ENCODE measurements at places on chromosomes 7 and 10.

- DNase-seq: no peak
These were observed 564.5 kb upstream of the IGFBP3 start for GRCh38 chr7:46485481-46486065.

DNA sequence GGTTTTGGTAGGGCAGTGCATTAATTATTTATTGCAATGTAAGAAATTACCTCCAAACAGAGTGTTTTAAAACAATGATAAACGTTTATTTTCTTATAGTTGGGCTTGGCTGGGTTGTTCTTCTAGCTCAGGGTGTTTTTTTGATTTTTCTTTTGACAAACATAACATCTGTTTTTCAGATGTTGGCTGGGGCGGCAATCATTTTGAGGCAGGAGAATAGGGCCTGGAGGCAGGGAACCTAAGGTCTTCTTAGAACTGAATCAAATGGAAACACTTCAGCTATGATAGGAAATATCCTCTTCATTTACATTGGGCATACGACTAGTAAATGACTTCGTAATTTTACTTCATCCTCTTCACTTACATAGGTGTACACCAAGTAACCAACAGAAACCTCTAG is 47.4 kb upstream of the NAMPT start:
- DNase-seq: no peak

DNA sequence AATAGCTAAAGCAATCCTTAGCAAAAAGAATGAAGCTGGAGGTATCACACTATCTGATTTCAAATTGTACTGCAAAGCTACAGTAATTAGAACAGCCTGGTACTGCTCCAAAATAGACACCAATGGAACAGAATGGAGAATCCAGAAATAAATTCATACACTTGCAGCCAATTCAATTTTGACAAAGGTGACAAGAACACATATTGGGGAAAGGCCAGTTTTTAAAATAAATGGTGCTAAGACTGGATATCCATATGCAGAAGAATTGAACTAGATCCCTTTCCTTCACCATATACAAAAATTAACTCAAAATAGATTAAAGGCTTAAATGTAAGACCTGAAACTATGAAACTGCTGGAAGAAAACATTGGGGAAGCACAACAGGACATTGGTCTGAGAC is 748.5 kb downstream of the DNAJB9 start:
- no peak for DNase-seq

GRCh38 chr10:72016608-72017300 is 52.6 kb downstream of the CHST3 start:
- DNase-seq: no peak

GRCh38 chr7:47591089-47591654 is 9.3 kb upstream of the TNS3 start:
- no peak for DNase-seq

- no peak for DNase-seq
These were observed 73.2 kb downstream of the SRI start for GRCh38 chr7:88146616-88147015.

DNA sequence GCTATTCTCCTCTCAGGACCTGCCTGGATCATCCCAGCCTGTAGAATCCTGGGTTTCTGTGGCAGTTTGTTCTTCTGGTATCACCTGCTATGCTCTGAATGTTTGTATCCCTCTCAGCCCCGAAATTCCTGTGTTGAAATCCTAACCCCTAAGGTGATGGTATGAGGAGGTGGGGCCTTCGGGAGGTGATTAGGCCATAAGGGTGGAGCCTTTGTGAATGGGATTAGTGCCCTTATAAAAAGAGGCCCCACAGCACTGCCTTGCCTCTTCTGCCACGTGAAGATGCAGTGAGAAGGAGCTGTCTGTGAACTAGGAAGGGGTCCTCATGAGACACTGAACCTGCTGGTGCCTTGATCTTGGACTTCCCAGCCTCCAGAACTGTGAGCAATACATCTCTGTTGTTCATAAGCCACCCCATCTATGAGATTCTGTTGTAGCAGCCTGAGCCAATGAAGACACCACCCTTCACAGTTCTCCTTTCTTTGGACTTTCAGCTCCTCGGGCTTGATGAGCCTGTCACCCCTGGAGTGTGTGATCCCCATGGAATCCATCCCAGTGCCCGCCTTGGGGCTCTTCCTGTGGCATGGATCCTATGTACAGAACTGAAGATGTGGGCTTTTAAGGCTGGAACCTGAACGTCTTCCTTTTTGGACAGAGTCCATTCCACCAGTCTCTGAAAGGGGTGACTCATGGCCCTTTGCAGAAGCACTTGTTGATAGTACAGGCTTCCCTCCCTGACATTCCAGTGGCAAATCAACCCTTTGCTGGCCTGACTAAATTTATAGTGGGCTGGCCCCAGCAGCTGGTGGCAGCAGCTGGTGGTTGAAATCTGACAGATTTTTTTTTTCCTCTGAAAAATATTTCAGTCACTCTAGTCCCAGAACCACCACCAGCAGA is 138.0 kb downstream of the TACC2 start:
- no peak for DNase-seq

DNA sequence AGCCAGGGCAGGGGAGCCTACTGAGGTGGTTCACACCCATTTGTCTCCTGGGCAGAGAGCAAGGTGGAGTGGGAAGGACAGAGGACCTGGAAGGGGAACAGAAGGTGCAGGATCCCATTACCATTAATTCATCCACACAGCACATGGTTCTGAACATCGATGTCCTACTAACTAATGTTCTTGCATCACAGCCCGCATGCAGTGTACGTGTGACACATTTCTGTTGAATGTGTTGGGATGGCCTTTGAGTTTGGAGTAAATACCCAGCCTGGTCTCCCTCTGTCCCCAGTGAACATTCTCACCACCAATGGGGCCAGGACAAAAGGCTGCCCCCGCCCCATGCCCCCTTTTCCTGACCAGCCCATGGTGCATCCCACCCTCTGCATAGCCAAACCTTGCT is 46.3 kb downstream of the FAM241B start:
- DNase-seq: no peak

DNA sequence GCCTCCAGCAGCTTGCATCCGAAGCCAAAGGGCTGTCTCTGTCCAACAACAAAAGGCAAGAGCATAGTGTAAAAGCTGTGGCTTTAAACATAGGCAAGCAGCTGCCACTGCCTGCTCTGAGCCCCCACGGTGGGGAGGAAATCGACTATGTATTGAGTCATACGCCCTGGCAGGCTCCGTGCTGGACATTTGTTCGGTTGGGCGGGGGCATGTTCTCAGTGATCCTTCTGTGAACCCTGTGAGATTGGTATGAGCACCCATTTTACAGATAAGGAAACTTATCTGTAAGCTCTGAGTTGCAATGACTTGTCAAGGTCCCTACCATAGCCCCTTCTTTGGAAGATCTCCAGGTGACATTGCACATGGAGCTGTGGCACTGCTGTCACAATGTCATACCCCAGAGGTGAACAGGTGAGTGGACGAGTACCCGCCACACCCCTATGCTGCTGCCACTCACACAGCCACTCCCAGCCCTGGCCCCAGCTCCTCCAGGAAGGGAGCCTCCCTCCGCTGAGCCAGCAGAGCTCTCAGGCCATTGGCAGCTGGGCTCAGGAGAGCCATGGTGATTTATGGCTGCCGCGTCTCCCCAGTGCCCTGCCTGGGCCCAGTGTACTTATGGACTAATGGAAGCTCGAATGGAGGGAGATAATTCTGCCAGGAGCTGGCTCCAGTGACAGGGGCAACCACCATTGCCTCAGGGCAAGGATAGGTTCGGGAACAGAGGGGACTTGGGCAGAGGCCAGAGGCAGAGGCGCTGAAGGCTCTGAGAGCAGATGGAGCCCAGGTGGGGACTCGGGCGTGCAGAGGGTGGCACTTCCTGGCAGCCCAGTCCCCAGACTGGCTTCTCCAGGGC is 43.7 kb downstream of the UNC5B start:
- no peak for DNase-seq

- DNase-seq: no peak
These were observed 81.8 kb downstream of the SGMS1 start for GRCh38 chr10:50541921-50542320.

- DNase-seq: no peak
These were observed 122.9 kb downstream of the LYZL1 start for GRCh38 chr10:29411666-29412315.

DNA sequence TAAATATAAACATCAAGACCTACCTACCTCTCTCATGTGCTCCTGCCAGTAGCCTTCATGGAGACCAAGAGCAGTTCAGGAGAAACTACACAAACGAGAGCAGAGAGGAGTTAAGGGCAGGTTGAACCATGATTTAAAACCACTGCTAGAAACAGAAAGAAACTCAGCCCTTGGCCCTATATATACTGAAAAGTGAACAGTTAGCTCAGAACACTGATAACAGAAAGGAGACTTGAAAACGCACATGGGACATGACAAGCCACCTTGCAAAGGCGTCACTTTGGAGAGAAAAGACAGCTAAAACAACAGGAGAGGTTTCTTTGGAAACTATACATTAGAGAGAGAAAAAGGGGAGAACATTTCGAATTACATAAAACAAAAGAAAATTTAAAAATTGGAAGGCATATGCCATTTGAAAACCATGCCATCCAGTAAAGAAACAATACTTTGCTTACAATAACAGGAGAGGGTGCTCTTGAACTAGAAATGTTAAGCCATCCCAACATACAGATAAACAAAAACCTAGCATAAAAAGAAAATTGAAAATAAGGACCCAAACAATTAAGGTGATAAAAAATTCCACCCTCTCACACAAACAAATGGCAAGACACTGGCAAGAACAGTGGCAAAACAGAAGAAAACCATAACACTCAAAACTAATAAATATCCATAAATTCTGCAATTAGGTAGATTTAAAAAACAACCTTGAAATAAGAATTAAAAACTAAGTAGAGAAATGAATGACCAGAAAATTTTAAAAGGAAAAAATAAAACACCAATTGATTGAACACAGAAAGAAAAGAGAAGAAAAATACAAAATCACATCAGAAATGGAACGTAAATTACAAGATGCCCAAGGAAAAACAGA is 232.7 kb downstream of the IMMP2L start:
- no peak for DNase-seq

GRCh38 chr7:14626076-14626475 is 276.5 kb downstream of the DGKB start:
- DNase-seq: no peak

DNA sequence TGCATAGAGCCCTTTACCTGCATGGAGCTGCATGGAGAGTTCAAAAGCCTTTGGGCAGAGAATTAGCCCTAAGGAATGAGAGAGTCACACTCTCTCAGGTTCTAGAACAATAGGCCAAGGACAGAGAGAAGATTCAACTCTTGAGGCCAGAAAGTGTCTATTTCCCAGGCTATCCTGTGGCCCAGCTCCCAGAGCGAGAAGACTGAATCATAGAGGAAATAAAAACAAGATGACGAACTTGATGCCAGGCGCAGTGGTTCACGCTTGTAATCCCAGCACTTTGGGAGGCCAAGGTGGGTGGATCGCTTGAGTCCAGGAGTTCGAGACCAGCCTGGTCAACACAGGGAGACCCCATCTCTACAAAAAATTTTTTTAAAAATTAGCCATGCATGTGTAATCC is 18.3 kb upstream of the PODXL start:
- DNase-seq: no peak

DNA sequence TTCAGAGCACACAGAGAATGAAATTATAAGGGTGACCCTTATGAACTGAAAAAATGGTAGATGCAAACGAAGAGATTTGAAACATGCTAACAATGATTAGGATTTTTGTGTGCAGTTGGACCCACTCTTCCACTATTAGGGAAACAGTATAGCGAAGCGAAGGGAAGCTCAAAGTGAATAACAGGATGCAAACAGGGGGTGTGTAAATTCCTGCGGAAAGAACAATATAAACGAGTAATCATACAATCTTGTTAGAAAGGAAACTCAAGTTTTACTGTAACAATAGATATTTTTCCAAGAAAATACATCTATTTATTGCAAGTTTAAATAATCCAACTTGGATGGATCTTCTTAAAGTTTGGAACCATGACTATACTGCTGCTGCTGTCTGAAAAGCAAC is 14.7 kb downstream of the AHR start:
- DNase-seq: no peak

GRCh38 chr7:137423321-137423720 is 79.8 kb upstream of the PTN start:
- no peak for DNase-seq

DNA sequence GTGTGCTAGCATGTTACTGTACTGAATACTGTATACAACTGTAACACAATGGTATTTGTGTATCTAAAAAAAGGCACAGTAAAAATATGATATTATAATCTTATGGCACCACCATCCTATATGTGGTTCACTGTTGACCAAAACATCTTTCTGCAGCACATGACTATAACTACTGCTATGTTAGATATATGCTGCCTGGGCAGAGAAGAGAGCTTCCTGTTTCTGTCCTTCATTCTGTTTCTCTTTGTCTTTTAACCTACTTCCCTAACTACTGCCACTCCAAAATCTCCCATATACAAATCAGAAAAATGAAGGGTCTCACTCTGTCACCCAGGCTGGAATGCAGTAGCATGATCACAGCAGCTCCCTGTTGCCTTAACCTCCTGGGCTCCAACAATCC is 8.8 kb upstream of the FGL2 start:
- no peak for DNase-seq

GRCh38 chr7:12250232-12250631 is 39.1 kb downstream of the TMEM106B start:
- DNase-seq: no peak

GRCh38 chr10:133235932-133236331 is 1.7 kb upstream of the VENTX start:
- DNase-seq: no peak
